Mesenchymal stem cell (in vitro differentiated cells and primary cell): ENCODE measurements at places on chromosomes 7 and 10.

DNA sequence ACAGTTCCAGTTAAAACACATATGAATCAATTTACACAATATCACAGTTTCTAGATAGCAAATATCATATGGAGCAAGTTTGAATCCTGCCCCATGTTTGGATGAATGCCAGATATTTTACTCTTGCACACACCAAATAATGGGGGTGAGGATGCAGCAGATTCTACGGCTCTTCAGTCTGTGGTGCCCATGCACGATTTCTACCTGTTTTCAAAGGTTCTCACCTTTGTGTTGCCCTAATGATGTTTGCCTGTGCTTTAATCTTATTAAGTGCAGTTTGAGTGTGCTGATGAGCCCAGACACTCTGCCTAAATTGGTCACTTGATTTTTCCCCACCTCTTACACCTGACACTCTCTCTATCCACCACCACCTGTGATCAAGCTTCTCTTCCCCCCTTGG is 119.6 kb downstream of the NPY start:
- no peak for DNase-seq

DNA sequence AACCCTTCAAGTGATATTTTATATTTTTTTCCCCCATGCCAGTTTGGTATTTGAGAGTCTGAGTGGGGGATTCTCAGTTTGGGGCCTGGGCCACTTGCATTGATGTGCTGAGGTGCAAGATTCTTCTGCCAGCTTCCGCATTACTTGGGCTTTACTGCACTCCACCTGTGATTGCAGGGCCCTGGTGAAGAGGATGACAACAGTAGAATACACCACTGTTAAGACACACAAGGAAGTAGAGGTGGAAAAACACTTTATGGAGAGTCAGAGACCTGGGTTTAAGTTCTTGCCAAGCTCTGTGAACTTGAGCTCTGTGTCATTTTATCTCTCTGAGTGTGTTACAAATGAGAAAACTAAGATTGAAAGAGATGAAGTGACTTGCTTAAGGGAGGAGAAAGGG is 209.4 kb downstream of the LRMDA start:
- DNase-seq: no peak

DNA sequence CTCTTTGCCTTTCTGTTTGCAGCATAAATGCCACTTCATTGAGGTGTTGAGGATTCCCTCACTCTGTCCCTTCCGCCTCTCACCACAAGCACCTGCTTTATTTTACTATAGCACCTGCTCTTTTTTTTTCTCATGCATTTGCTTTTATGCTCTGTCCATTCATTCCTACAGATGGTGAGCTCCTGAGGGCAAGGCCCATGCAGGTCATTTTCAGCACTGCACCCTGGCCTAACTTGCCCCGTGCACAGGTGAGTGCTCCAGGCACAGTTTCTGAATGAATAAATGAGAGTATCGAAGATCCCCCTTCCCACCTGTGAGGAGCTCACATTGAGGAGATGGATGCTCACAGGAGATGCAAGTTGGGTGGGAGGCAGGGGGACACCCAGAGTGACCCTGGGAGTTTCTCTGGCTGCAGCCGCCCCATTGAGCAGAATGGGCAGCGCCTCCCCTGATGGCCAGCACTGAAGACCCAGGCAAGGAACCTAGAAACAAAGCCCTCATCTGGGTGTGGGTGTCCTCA is 1.2 kb upstream of the AKR1E2 start:
- no peak for DNase-seq

DNA sequence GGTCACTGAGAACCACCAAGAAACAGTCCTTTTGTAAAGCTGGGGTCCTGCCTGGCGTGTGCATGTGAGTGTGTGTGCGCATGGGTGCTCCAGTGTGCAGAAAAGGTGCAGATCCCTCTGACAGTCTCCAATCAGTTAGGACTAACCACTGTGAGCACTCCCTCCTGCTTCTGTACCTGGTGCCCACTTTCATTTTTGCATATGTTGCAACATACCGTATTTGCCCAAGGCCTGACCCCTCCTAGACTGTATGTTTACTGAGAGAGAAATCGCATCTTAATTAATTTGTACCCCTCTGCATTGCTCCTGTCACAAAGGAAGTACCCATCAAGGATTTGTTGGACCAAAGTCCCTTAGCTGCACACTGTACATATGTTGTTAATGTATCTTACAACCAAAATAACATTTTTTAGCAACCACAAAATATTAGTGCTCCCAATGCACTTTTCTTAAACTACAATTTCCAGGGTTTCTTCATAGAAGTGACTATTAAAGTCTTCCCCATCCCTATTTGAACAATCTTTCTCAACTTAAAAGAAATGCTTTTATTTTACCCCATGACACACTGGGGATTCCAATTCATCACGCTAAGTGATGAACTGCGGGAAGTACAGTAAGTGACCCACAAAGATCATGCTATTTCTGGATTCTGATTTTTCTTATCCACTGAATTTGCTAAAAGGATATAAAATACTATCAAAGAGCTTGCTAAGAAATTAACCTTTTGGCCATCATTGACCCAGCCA is 16.6 kb downstream of the PAXIP1 start:
- DNase-seq: no peak

DNA sequence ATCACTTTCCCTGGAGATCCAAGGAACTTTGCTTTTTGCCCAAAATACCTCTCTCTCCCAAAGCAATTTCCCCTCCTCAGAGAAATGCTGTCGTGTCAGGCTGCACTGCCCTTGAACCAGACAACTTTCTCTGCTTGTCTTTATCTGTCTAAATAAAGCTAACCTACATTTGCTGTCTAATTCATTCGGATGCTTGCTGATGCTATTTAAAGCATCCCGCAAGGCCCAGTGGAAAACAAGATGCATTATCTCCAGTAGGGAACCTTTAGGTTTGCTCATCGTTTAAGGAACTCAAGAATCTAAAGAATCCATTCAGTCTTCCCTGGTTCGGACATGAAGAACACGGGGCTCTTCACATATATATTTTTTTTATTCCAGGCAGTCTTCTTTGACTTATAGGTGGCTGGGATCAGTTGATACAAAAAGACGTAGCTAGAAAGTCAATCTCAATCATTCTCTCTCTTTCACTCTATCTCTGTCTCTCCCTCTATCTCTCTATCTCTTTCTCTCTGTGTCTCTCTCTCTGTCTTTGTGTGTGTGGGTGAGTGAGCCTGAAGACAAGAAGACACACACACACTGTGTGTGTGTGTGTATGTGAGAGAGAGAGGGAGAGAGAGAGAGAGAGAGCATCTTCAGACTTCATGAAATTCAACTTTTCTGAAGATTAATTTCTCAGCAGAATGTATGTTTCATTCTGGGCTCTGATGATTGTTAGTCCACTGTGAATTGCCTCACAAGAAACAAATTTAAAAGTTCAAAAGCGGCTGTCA is 92.8 kb upstream of the MKLN1 start:
- DNase-seq: peak; percentile 29

DNA sequence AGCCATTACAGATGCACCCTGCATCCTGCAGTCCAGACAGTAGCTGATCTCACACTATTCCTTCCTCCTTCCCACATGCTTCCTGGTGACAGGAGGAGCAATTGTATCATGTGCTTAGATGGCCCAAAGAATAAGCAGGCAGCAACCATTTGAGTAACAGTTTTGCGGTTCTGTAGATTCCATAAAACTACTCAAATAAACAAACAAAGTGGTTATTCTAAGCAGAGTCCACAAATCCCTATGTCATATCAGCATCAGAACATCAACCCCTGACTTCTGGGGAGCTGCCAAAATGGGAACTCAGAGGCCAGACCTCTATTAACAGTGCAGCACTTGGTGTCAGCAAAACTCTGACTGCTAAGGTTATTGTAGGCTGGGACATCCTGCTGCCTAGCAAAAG is 226.0 kb downstream of the SORCS1 start:
- no peak for DNase-seq

- DNase-seq: peak; percentile 53
These were observed 1.2 kb downstream of the CACUL1 start for GRCh38 chr10:118753331-118754228.
